ENCODE measurements at places on chromosomes 3 and 15.

- no peak for DNase-seq
These were observed 64.0 kb downstream of the ITGB5 start for GRCh38 chr3:124823206-124823605.

DNA sequence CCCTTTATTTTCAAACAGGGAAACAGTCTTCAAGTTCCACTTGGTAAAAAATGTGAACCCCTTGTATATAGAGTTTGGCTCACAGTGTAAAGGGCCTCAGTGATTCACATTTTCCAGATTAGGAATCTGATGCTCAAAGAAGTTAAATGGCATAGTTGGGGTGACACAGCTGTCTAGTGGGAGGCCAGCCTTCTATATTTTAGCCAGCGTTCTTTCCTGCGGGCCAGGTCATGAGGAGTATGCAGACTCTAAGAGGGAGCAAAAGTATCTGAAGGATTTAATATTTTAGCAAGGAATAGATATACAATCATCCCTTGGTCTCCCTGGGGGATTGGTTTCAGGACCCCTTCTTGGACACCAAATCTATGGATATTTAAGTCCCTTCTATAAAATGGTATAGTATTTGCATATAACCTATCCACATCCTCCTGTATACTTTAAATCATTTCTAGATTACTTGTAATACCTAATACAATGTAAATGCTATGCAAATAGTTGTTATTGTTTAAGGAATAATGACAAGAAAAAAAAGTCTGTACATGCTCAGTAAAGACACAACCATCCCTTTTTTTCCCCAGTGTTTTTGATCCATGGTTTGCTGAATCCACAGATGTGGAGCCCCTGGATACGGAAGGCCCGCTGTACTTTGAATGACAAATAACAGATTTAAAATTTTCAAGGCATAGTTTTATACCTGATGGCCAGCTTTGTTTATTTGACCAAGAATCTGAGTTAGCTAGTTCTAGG is 7.0 kb downstream of the B2M start:
- DNase-seq: no peak

DNA sequence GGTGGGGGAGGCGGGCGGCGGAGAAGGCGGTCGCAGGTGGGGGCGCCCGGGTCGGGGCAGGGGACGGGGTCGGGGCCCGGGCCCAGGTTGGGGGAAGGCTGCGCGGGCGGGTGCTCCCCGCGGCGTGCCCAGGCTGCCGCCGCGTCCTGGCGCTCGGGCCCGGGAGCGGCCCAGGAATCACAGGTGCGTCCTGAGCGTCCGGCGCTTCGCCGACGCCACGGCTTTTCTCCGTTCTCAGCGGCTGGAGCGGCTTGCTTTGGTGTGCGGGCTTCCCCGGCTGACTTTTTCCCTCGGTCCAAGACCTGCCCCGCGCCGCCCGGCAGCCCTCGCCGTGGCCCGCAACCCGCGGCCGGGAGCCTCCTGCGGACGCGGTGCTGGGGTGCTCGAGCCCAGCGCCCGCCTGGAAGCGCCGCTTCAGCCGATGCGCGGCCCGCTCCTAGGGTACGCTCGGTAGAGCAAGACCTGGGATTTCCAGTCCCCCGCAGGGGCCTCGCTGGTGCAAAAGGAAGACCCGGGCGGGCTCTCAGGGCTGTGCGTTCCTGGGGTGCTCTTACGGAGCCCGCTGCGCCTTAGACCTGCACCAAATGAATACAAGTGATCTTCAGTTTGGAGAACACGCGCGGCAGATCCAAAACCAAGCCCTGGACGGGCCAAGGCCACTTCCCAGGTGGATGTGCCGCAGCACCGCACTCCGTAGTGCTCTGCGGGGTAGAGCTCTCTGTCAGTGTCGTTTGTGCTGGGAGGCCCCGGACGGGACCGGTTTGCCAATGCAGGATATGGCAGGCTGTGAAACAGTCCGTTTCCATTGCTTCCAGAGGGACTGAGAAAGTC is 639 bp downstream of the NIPA1 start:
- DNase-seq: peak; percentile 13

DNA sequence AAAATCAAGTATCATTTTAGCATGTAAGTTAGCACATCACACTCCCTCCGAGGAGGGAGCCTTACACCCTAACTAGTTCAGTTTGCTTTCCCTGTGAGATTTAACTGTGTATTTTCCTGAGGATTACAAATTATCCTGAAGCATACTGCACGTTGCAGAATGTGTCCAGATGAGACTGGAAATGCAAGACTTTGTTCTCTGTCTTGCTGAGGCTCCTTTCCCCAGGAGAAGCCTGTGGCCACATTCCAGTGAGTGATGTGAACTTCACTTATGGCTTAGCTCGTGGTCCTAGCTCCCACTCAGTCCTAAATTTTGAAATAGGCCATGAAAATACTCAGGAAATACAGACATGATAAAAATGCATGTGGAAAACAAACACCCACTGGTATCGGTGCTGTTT is 23.7 kb downstream of the PDZRN3 start:
- DNase-seq: no peak

GRCh38 chr3:50327129-50327528 is 894 bp downstream of the TUSC2 start:
- DNase-seq: no peak

- DNase-seq: no peak
These were observed 14.1 kb upstream of the PGPEP1L start for GRCh38 chr15:99021694-99022093.

- DNase-seq: no peak
These were observed 500.9 kb upstream of the NAALADL2 start for GRCh38 chr3:174358252-174358651.

Data from SHP77 treated with DMSO at 0.1 percent for 48 hours (cell line).